Activated naive CD4-positive, alpha-beta T cell (primary cell): ENCODE measurements at places on chromosomes 7 and 10.

GRCh38 chr10:109993551-109994330, 14.0 kb upstream of the ADD3 start:
- DNase-seq = no peak

DNA sequence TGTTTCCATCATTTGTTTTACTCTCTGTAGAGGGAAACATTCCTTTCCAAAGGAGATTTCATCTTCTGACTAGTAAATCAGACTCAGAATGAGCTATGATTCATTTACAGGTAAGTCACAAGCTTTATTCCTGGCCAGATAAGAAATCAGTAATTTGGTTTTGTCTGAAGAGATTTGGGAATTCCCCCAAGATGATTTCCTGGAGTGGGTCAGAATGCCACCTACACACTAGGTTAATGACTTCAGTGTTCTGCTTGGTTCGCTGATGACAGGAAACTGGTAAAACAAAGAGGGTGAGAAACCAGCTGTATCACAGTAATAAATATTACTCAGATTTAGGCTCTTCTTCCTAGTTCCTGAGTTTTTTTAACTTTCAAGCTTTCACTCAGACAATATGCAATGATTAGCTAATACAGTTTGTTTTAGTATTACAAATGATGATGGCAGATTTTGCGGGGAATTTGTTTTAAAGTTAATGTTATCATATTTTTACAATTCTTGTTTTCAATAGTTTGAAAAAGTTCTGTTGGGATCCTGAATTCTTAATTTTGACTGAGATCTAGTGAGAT, 8.3 kb upstream of the ASZ1 start:
- no peak for DNase-seq

DNA sequence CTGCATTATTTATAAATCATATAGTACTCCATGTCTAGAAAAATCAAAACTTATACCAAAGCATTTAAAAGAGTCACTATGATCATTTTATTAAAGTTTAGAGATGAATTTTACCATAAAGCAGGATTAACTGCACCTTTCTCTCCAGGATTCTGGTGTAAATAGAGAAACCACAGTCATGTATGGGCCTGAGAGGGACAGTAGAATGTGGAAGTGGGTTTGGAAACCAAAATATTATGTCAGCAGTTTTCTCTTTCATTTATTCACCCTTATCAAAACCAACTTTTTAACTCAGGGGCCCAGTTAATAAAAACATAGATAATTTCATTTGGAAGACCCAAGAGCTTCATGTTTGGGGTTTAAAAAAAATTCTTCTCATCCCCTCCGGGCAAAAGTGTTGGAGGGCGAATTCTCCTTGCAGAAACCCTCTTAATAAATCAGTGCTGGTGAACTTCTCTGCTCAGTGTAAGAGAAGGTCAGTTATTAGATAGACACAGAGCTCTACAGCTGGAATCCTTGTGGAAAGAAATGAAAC, 266.2 kb downstream of the CREB5 start:
- no peak for DNase-seq

- DNase-seq = no peak
Measured at GRCh38 chr10:55144001-55144400, 343.0 kb upstream of the PCDH15 start.

DNA sequence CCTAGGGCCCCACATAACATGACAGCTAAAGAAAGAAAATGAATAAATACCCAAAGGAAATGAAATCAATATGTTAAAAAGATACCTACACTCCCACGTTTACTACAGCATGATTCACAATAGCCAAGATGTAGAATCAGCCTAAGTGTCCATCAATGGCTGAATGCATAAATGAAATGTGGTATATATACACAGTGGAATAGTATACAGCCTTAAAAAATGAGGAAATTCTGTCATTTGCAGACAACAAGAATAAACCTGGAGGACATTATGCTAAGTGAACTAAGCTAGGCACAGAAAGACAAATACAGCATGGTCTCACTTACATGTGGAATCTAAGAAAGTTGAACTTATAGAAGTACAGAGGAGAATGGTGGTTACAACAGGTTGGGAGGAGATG, 102.9 kb downstream of the ST8SIA6 start:
- no peak for DNase-seq

- no peak for DNase-seq
Measured at GRCh38 chr10:35215107-35215506, 88.5 kb downstream of the CREM start.

DNA sequence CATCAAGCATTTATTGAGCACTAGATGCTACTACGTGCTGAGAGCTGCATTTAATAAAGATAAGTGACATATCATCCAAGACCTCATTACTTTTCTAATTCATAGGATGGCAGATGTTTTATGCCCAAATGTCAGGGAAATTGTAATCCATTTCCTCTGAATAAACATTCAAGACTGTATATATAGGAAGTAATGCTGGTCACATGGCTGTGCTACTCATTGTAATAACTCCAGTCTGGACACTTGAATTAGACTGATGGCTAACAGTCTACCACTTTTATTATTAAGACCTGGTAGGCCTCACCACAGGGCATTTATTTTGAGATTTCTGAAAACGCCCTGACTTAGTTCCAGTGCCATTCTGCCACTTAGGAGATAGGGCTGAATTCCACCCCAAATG, 36.6 kb downstream of the PIK3AP1 start:
- no peak for DNase-seq

DNA sequence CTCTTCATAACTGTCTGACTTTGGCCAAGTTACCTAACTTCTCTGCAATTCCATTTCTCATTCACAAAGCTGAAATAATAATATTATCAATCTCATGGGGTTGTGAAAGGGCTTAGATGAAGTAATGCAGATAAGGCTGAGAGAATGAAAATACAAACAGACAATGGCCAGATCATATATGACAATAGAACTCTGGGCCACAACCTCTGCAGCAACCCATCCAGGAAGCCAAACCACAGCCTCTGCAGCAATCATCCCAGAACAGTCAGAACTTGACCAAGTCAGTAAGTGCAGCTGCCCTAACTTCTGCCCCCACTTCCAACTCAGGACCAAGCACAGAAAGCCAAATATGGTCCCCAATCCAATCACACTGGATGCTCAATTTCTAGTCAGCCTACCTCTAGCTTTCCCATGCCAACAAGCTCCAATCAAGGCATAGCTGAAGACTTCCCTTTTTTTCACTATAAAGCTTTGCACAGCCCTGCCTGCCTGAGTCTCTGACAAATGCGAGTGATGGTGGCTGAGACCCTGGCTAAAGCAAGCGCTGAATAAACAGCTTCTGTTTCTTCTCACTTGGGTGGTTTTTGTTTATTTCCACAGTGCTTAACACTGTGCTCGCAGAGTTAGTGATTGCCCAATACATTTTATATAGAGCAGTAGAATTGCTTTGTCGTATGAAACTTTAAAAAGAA, 34.8 kb upstream of the TNPO3 start:
- no peak for DNase-seq

GRCh38 chr7:114109721-114110120, 190.9 kb upstream of the PPP1R3A start:
- DNase-seq = no peak

DNA sequence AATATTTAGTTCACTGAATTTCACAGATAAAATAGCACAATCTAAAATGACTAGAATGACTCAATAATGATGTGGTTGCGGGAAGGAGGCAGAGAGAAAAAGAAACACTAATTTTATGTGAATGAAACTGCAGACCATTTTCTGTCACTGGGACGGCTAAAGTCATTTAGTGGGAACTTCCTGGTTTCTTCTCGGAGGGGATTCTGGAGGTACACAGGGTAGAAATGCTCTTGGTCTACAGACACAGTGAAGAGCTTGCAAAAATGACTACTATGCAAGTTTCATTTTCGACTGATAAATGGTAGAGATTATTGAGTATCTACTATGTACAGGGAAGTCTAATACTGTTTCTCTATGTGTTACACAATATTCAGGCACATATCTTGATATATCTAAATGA, 63.5 kb upstream of the LRRN3 start:
- DNase-seq = no peak

- DNase-seq = no peak
Measured at GRCh38 chr7:31963569-31964175, 106.5 kb downstream of the PDE1C start.

GRCh38 chr10:2478656-2479055, 588.7 kb upstream of the PFKP start:
- no peak for DNase-seq

DNA sequence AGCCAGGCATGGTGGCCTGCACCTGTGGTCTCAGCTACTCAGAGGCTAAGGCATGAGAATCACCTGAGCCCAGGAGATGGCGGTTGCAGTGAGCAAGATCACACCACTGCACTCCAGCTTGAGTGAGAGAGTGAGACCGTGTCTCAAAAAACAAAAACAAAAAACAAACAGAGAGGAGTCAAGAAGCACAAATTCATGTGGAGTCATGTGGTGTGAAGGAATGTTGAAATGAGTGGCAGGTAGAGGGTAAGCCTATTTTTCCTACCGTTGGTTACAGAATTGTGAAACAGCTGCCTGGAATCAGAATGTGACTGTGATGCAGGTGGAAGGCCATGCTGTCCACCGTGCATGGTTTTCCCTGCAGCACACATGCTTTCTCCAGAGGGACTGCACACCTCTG, 23.7 kb upstream of the NUB1 start:
- DNase-seq = no peak

- no peak for DNase-seq
Measured at GRCh38 chr10:74936577-74937265, 110.3 kb downstream of the KAT6B start.

DNA sequence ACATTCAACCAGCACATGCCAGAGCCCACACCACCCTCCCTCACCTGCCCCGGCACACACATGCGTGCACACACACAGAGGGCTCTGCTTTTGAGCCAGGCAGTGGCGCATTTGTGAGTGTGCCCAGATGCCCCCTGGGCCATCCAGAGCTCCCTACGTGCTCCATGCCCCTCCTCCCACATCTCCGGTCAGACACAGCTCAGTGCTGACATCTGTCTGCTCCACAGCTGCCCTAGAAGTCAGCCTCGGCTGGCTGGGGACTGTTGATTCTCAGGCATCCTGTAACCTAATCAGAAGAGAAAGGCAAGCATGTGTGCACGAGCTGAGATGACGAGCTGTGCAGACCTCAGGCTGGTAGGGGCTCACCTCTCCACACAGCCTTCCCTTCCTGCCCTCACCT, 135.1 kb downstream of the ZMIZ1 start:
- no peak for DNase-seq

GRCh38 chr10:12130237-12130872, 878 bp downstream of the SEC61A2 start:
- DNase-seq = no peak

DNA sequence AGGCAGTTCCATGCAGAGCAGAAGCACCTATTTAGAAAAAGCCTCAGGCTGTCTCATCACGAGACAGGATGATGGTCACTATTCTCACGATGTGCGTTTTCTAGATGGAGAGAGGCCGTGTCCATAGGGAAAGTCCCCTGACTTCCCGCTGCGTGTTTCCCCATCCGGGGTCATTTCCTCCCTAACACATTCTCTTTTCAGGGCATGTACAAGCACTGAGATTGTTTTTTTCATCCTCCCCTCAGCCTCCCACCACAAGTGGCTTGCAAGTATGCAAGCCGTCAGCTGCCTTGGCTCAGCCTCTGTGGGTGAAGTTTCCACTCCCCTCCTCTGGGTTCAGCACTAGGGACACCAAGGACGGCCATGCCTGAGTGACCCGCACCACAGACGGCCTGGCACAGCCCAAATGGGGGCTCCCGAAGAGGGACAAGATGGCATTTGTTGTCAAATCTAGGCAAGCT, 2.7 kb upstream of the CALML5 start:
- DNase-seq = no peak

DNA sequence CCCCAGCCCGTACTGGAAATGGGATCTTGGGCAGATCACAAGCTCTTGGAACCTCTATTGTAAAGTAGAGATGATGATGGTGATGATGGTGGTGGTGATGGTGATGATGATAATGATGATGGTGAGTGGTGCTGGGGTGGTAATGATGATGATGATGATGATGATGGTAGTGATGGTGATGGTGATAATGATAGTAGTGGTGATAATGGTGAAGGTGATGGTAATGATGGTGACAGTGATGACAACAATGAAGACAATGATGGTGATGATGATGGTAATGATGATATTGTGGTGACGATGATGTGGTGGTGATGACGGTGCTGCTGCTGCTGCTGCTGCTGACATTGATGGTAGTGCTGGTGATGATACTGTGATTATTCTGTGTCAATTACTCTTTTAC, 91.0 kb upstream of the AFAP1L2 start:
- no peak for DNase-seq

DNA sequence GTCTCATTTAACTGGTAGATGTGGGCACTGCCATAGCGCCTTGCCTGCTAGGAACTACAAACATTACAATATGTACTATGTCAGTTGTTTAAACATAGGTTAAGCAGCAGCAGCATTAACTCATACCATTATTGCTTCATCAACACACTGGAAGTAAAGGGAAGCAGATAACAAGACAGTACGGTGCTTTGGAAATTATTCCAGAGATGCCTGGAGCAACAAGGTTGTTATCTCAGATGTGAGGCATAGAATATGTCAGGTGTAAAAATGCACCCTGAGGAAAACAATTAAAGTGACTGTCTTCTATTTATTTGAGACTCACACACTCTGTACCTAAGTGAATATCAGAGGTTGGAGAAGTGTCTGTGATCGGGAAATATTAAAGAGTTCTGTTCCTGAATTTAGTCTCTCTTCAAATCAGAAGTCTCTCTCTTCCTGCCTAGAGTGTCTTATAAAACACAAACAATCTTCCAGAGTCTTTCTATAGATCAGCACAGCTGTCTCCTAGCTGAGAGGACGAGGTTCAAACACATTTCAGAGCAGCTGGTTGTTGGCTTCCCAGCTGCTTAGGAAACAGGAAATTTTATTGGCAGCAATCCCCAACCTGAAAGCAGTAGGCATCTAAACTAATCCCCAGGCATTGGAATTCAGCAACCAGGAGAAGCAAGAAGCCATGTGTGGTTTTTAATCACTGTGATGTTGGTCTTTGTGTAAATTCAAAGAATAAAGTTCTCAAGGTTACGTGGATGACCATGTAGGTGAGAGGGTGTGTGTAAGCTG, 994.4 kb upstream of the LRRTM3 start:
- DNase-seq = no peak

DNA sequence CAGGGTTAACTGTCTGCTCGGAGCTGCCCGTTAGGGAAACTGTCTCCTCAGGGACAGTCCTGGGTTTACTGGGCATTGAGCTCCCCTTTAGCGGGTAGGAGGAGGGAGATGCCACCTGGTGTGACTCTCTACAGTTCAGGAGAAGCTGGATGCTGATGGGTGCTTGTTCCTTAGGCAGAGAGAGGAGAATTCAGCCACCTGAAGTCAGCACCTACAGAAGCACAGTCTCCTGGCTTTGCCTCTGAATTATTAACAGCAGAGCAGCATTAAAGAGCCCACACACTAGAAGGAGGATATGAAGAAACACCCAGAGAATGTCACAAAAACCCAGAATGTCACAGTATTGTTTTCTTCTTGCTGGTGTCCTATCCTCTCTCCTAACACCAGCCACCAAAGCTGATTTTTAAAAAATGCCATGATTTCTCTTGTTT, 696 bp downstream of the GIMAP4 start:
- DNase-seq = no peak

DNA sequence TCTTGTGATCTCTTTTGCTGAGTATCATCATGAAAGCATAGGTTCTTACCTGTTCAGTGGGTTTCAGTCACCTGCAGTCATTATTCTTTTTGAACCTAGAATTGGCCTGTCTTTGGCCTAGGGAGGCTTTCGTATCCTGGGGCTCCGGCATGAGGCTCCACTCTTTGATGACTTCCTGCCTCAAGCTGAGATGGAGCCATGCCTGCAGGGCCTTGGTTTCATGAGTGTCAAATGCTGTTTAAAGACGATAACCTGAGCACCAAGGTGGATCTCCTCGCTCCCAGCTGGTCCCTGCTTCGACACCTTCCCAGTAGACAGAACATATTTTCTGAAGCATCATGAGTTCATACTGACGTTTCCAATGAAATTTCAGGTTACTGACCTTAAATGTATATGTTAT, 597.8 kb upstream of the FOXK1 start:
- DNase-seq = no peak
